Hindlimb muscle (tissue), 1 donor: ENCODE measurements at places on chromosomes 7 and 10. TPM values are rescaled to one million over a fixed set of nuclear protein-coding genes. Genes with fewer than 3 reads are reported as not detected.

GRCh38 chr7:93551063-93551895 is 23.2 kb downstream of the CALCR start:
- peak; percentile 33 for DNase-seq

DNA sequence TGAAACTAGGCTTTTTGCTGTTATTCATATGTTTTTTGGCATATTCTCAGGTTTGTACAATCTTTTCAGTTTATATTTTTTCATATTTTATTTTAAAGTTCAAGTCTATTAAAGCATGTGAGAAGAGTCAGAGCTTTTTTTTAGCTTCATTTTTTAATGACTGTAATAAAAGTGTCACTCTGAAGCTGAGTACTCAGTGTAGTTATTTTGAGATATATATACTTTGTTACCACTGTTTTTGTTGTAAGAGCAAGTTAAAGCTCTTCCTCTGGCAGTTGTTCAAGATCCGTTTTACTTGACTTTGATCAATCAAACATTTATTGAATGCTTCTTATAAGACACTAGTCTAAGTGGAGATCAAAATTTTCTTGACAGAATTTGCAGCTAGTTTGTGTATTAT is 37.5 kb downstream of the CASD1 start:
- DNase-seq: no peak

DNA sequence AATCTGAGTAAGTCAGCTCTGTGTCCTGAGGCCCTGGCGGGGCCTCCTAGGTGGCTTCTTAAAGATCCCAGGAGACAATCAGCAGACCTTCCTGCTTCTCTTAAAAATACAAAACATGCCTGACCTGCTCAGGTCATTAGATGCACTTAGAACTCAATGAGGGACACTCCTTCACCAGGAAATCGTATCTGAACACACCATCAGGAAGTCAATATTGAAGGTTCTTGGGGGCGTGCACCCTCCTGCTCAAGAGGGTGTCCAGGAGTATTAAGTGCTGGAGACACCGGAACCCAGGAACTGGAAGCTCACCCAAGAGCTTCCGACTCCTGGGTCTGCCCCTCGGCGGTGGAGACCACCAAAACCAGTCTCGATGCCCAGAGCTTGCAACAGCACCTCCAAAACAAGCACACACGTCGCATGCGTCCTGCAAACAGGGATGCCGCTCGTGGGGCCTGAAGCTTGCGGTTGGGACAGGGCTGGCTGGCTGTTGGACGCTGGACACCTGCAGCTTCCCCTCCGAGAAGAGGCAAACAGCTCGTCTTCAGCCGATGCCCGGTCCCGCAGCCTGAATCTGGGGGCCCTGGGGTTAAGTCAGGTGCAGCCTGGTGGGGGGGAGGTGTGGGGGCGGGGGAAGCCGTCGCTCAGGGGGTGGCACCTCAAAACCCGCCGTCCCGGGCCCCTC is 803 bp downstream of the RAPGEF5 start:
- DNase-seq: no peak

- no peak for DNase-seq
Observed at GRCh38 chr10:115093776-115094408, 727 bp downstream of the ATRNL1 start.

- DNase-seq: no peak
Observed at GRCh38 chr7:33706771-33707200, 198.6 kb upstream of the BMPER start.

- no peak for DNase-seq
Observed at GRCh38 chr10:88080213-88080612, 216.8 kb downstream of the PTEN start.

DNA sequence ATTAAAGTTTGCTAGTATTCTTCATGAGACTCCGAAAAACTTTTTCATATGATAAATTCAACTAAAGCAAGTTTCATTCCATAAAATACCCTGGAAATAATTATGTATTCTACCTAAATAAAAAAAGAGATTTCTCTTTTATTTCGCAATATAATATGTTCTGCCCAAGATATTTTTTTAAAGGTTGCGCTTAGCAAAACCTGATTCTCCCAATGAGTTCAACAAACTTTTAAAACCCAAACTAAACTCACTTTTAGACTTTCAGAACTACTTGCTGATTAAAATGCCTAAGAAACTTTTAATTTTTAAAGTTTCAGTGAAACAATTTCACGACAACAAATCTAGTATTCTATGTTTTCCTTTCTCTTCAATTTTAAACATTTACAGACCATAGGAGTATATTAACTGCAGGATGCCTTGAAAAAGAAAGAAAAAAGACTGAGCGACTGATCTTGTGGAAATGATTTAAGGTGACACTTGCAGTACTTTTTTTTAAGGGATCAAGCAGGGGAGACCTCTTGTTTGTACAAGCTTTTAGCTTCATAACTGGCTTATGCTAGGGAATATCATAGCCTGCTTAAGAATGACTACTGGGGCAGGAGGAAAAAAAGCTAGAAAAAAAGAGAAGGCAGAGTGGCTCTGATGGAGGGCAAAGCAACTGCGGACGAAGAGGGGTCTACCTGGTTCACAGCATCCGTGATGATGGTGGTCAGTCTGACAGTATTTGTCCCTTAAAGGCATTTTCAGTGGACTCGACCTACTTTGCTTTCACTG is 1.5 kb downstream of the ZNF800 start:
- DNase-seq: no peak

DNA sequence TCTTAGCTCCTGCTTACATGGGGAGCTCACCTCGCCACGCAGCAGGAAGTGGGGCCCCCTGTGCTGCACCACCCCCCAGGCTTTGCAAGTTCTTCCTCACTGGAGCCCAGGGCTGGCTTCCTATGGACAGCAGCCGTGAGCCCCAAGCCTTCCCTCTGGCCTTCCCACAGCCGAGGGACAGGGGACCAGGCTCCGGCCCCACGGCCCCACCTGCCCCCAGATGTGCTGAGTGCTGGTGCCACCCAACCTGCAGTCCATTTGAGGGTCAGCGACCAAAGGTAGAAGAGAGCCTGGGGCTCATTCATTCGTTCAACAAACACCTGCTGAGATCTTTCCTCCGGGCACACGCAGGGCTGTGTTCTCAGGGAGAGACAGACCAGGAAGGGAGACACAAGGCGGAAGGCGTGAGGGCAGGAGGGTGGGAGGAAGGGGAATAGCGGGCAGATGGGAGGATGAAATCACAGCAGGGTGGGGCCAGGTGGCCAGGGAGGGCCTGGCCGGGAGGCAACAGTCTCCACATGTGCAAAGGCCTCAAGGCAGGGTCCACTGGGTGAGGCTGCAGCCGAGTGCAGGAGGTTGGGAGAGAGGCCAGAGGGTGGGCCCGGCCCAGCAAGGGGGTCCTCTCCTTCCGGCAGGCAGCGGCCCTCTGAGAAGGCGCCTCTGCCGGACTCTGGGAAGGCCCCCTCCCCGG is 100.1 kb downstream of the FOXL3 start:
- DNase-seq: no peak

GRCh38 chr10:49133706-49134248 is at the start of gene FAM170B:
Gene FAM170B (minus strand): TSS chr10:49134021. CDS start chr10:49133918, 103 bp downstream.
- DNase-seq: no peak

GRCh38 chr7:40015790-40016296 is 65.8 kb downstream of the CDK13 start:
- DNase-seq: peak; percentile 8

GRCh38 chr7:3039787-3040186 is 3.9 kb downstream of the CARD11 start:
- no peak for DNase-seq

- no peak for DNase-seq
Observed at GRCh38 chr7:106060394-106060920, 51.7 kb downstream of the SYPL1 start.

- DNase-seq: no peak
Observed at GRCh38 chr10:98431016-98431415, 15.7 kb downstream of the HPS1 start.

- DNase-seq: no peak
Observed at GRCh38 chr7:108376206-108376605, 80.0 kb downstream of the NRCAM start.

- DNase-seq: no peak
Observed at GRCh38 chr10:93485690-93486089, 3.6 kb upstream of the MYOF start.

RBP3 gene
- 0.12 TPM for polyA plus RNA-seq

AKR1D1 gene
- not detected for polyA plus RNA-seq

TRIM74 gene
- polyA plus RNA-seq: not detected

TBX20 gene
- polyA plus RNA-seq: not detected

SPDYE1 gene
- polyA plus RNA-seq: 2.3 TPM

ELFN1 gene
- polyA plus RNA-seq: 6.7 TPM

LBX1 gene
- polyA plus RNA-seq: 12.4 TPM

ASIC3 gene
- 4.2 TPM for polyA plus RNA-seq
